ENCODE measurements at places on chromosomes 4 and X.
A peak's percentile ranks its signal among the peaks of the same experiment; 100 is the strongest.

DNA sequence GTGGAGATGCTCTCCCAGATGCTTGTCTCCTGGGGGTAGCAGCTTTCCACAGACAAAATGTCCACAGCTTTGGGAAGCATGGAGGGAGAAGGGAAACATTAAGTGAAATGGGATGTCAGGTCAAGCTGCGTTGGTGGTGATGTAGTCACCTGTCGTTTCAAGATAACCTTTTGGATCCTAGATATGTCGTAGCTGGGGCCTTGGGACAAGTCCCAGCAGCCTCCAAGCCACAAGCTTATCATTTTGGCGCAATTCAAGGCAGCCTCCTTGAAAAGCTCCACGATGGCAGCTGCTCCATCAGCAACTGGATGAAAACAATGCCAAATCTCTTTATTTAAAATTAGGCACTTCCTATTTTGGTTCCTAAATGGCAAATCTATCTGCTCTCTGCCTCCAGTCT lies 52.0 kb downstream of the RTL9 start:
- no peaks in the 10 kb centered on the region for H3K36me3 ChIP-seq
- no peaks in the 10 kb centered on the region for H3K27me3 ChIP-seq
- H3K27ac ChIP-seq = no peak overlapping the region
- H3K4me1 ChIP-seq = peaks cover 44% of the 10 kb centered on the region
- DNase-seq = no peak

DNA sequence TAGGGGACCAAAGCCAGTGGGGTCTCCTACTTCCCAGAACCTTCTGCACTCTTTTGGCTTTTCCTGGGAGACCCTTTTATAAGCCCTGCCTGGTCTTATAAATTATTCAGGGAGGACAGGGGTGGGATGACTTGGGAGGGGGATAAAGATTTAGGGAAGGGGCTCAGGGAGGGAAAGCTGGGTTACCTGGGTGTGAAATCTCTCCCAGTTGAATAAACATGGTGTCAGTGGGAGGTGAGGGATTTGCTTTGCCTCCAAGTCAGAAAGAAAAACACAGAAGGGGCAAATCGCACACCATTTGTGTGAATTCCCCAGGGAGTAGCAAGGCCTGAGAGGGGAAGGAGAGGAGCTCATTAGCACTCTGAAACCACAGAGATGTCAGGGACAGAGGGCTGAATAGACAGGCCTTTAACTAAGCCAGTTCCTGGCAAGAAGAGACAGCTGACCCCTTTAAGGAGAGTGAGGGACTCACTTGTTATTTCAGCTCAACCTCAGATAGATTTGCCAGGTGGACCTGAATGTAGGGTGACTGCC lies at the start of gene RIPPLY1:
Gene RIPPLY1 (minus strand): TSS at position 51 of the 534 bp plus-strand sequence. CDS start 54 bp downstream, outside the sequence.
- H3K4me3 ChIP-seq = no peak within 1 kb of the TSS
- H3K27ac ChIP-seq = no peak within 1 kb of the TSS
- peaks cover 6% of the 10 kb centered on the region for H3K27me3 ChIP-seq
- peaks cover 14% of the 10 kb centered on the region for H3K4me1 ChIP-seq
- H3K36me3 ChIP-seq = no peaks in the 10 kb centered on the region

GRCh38 chr4:184421533-184422155 lies 52.7 kb downstream of the IRF2 start:
- H3K27me3 ChIP-seq = no peaks in the 10 kb centered on the region
- H3K4me1 ChIP-seq = no peaks in the 10 kb centered on the region
- H3K27ac ChIP-seq = no peak overlapping the region

DNA sequence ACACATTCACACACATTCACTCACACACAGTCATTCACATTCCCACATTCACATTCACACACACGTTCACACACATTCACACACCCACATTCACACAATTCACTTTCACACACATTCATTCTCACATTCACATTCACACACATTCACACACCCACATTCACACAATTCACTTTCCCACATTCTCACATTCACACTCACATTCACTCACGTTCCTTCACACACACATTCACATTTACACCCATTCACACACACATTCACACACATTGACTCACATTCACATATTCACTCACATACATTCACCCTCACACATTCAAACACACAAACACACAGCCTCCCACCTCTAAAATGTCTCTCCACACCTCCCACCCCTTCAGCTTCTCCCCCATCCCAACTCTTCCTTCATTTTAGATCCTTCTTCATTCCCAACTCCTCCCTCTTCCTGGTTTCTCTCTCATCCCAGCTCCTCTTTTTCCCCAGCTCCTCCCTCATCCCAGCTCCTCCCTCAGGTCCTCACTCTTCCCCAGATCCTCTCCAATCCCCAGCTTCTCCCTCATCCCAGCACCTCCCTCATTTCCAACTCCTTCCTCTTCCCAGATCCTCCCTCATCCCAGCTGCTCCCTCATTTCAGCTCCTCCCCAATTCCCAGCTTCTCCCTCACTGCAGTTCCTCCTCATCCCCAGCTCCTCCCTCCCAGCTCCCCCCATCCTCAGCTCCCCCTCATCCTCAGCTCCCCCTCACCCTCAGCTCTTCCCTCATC lies 111.0 kb downstream of the FAM53A start:
- H3K36me3 ChIP-seq = no peaks in the 10 kb centered on the region
- H3K27me3 ChIP-seq = peaks cover 45% of the 10 kb centered on the region

DNA sequence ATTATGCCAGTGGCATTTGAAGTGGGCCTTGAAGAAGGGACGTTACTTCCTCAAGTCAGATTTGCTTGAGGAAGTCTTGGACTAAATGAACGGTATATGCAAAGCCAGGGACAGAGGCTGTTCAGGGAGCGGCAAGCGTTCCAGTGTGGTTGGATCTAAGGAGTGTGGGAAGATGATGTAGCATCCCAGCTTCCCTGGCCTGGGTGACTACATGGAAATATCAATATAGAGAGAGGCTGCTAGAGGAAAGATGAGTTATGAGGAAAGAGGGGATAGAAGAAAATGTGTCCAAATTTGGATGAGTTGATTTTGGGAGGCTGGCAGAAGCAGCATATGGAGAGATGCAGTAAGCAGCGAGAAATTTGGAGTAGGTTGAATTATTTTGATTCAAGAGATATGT lies 432.5 kb upstream of the TENM3 start:
- H3K27ac ChIP-seq = no peak overlapping the region
- no peaks in the 10 kb centered on the region for H3K4me1 ChIP-seq
- H3K4me3 ChIP-seq = no peak overlapping the region
- DNase-seq = no peak
- peaks cover 1% of the 10 kb centered on the region for H3K27me3 ChIP-seq

- H3K4me3 ChIP-seq = no peak overlapping the region
- H3K4me1 ChIP-seq = no peaks in the 10 kb centered on the region
- no peaks in the 10 kb centered on the region for H3K27me3 ChIP-seq
- no peak for DNase-seq
- no peaks in the 10 kb centered on the region for H3K36me3 ChIP-seq
These were observed 143.6 kb downstream of the ZAR1 start for GRCh38 chr4:48633657-48634056.

GRCh38 chr4:150769248-150769647 lies 187.3 kb downstream of the MAB21L2 start:
- H3K4me3 ChIP-seq = no peak overlapping the region
- DNase-seq = no peak
- peaks cover 21% of the 10 kb centered on the region for H3K36me3 ChIP-seq

DNA sequence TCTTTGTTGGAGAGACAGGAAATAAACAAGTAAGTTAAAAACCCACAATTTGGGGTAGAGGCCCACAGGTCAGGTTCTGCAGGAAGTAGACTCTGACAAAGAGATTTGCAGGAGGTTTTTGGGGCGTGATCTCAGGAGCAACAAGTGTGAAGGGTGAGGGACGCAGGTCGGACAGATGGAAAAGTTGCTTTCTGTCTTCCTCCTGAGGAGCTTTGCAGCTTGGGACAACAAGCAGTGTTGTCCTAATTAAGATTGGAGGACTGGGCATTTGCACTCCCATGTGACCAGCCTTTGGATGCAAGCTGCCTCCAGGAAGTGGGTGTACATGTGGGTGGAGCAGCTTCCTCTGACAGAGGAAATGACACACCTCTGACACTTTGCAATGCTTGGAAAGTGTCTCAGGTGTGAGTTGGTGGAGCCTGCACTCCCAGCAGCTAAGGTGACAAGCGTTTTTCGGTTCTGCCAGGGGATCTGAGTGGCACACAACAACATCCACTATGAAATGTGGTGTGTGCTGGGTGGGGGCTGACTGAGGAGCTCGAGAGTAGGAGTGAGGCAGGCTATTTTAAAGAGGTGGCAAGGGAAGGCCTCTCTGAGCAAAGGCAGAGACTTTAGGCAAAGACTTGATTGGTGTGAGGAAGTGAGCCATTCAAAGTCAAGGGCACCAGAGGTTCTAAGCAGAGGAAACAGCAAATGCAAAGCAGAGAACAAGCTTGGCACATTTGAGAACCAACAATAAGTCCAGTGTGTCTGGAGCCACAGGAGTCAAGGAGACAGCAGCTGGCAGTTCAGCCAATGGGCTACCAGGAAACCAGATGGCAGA lies 339.8 kb upstream of the GATB start:
- DNase-seq = no peak
- no peaks in the 10 kb centered on the region for H3K27me3 ChIP-seq
- H3K4me1 ChIP-seq = peaks cover 40% of the 10 kb centered on the region
- H3K4me3 ChIP-seq = no peak overlapping the region
- peak overlapping the region; percentile 17 for H3K27ac ChIP-seq
- H3K36me3 ChIP-seq = no peaks in the 10 kb centered on the region

GRCh38 chr4:118087366-118087765 lies 53.1 kb downstream of the NDST3 start:
- no peak overlapping the region for H3K4me3 ChIP-seq
- no peaks in the 10 kb centered on the region for H3K4me1 ChIP-seq
- no peak overlapping the region for H3K27ac ChIP-seq
- H3K36me3 ChIP-seq = no peaks in the 10 kb centered on the region
- no peaks in the 10 kb centered on the region for H3K27me3 ChIP-seq
- no peak for DNase-seq

DNA sequence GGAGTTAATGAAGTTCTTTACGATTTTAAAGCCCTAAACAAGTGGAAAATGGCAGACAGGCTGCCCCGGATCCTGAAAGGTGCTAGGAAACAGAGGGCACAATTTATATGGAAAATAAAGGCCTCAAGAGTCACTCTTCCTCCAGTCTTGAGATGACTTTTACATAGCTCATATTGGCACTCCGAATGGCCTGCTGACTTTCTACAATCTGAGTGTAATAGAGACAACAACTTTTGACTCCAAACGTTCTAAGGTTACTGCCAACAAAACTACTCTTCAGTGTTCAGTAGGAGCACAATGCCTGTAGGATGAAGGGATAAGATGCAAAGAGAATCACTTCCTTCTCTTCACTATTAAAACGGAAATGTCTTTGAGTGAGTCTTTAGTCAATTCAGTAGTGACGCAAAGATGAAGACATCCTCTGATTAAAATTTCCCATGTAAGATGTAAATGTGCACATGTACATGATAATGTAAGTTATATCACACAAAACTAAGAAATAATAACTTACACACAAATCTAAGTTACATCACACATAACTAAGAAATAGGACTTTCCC lies 40.5 kb downstream of the VEGFC start:
- no peak overlapping the region for H3K27ac ChIP-seq
- H3K27me3 ChIP-seq = peaks cover 1% of the 10 kb centered on the region
- H3K36me3 ChIP-seq = no peaks in the 10 kb centered on the region
- H3K4me3 ChIP-seq = no peak overlapping the region
- no peak for DNase-seq

GRCh38 chr4:55098456-55099204 lies 26.8 kb downstream of the KDR start:
- DNase-seq = no peak
- H3K27me3 ChIP-seq = no peaks in the 10 kb centered on the region
- H3K4me3 ChIP-seq = no peak overlapping the region
- peaks cover 33% of the 10 kb centered on the region for H3K36me3 ChIP-seq

DNA sequence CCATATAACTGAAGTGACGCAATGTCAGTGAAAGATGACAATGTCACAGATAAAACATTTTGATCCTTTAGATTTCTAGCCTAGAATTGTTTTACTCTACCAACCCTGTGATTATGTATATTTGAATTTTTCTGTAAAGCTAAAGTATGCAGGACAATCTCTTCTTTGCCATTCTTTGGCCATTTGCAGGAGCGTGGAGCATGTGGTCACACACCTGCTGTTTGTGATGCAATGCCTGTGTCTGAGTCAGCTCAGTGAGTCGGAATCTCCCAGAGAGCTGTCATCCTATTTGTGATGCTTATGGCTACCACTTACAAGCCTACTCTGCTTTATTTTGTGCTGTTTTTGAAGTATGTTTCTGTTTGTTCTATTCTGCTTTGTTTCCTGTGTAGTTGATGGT lies 214.5 kb downstream of the NAF1 start:
- no peak overlapping the region for H3K4me3 ChIP-seq
- H3K27ac ChIP-seq = no peak overlapping the region
- no peak for DNase-seq
- H3K36me3 ChIP-seq = no peaks in the 10 kb centered on the region

DNA sequence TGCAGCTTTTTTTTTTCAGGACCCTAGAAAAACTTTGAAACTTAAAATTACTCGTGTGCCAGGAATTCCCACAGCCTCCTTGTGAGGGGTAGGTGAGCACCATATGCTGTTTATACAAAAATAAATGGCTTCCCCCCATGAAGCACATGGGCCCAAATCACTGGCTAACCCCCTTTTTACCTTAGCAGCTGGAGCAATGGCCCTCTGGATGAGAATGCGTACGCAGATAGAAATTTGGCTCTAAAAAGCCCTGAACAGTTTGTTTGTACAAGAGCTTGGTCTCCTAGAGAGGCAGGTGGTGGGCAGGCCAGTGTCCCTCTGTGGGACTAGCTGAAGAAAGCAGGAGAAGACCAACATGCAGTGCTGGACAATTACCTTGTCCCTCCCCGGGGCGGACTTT lies 76.5 kb downstream of the SLC9A6 start:
- no peaks in the 10 kb centered on the region for H3K4me1 ChIP-seq
- H3K36me3 ChIP-seq = no peaks in the 10 kb centered on the region
- no peak overlapping the region for H3K4me3 ChIP-seq
- H3K27ac ChIP-seq = no peak overlapping the region

DNA sequence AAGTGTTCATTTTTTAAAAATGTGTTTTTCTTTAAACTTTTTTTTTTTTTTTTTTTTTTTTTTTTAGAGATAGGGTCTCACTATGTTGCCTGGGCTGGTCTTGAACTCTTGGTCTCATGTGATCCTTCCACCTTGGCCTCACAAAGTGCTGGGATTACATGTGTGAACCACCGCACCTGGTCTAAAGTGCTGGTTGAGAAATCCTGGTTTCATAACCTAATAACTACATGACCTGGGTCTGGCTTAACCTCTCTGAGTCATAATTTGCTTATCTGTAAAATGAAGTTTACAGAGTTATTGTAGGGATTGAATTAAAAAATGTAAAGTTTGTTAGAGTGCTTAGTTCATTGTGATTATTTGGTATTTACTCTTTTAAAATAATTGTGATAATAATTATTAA lies 5.2 kb downstream of the HSD17B13 start:
- no peaks in the 10 kb centered on the region for H3K36me3 ChIP-seq
- DNase-seq = no peak
- no peak overlapping the region for H3K4me3 ChIP-seq
- H3K27ac ChIP-seq = no peak overlapping the region

GRCh38 chr4:168708108-168708507 lies 211.3 kb downstream of the PALLD start:
- no peak overlapping the region for H3K4me3 ChIP-seq
- H3K36me3 ChIP-seq = peaks cover 20% of the 10 kb centered on the region
- no peak for DNase-seq
- no peaks in the 10 kb centered on the region for H3K27me3 ChIP-seq
- no peak overlapping the region for H3K27ac ChIP-seq

GRCh38 chr4:34187056-34187455 lies 2057.3 kb downstream of the ARAP2 start:
- H3K4me1 ChIP-seq = peaks cover under 1% of the 10 kb centered on the region
- H3K27me3 ChIP-seq = no peaks in the 10 kb centered on the region
- no peaks in the 10 kb centered on the region for H3K36me3 ChIP-seq
- DNase-seq = no peak
- H3K27ac ChIP-seq = no peak overlapping the region
- no peak overlapping the region for H3K4me3 ChIP-seq

- H3K4me3 ChIP-seq = no peak overlapping the region
- no peak for DNase-seq
- H3K36me3 ChIP-seq = no peaks in the 10 kb centered on the region
- H3K27ac ChIP-seq = no peak overlapping the region
- H3K27me3 ChIP-seq = peaks cover 4% of the 10 kb centered on the region
These were observed 5.2 kb upstream of the SMIM10L2A start for GRCh38 chrX:135416546-135416945.

Measured in mesothelial cell of epicardium (in vitro differentiated cells).